ENCODE measurements at places on chromosomes 1 and 21. TPM values are rescaled to one million over a fixed set of nuclear protein-coding genes. Genes with fewer than 3 reads are reported as not detected.

SH2D2A gene
- 1.1 TPM for total RNA-seq

PLA2G2C gene
- not detected for total RNA-seq

MAP3K7CL gene
- total RNA-seq: 1.1 TPM

S100A2 gene
- 2.3 TPM for total RNA-seq

PADI2 gene
- total RNA-seq: 0.46 TPM

DNA sequence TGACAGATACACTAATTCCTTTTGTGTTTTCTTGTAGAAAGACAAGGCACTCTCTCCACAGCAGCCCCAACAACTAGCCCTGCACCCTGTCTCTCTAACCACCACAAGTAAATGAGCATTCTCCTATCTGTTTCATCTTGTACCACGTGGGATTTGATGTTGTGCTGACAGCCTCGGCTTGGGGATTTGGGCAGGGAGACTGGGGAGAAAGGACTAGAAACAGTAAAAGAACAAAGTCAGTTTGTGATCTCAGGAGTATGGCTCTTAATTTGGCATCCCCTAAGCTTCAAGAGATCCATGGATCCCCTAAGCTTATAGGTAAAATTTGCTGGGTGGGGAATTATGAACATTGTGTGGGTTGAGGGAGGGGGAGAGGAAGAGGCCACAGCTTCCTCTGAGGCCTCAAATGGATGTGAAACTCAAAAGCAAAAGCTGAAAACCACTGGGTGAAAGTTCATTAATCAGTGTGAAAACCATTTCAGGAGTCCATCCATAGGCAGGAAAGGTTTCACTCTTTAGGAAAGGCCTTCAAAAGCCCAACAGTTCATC is 3.1 kb downstream of the C1orf162 start:
- DNase-seq: no peak

DNA sequence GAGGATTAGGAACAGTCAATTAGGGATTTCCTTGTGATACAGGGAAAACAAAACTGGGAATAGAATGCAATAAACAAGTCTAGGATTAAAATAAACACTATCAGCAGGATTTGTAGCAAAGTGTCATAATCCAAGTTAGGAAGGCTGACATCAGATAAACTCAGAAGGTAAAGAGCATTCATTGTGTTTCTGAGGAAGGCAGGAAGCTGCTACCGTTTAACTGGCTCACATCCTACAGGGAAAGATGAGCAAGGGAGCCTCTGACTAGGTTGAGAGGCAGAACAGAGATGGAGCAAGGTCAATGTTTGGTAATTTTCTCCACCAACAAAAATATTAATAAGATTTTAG is 124.7 kb downstream of the POU2F1 start:
- DNase-seq: no peak

DNA sequence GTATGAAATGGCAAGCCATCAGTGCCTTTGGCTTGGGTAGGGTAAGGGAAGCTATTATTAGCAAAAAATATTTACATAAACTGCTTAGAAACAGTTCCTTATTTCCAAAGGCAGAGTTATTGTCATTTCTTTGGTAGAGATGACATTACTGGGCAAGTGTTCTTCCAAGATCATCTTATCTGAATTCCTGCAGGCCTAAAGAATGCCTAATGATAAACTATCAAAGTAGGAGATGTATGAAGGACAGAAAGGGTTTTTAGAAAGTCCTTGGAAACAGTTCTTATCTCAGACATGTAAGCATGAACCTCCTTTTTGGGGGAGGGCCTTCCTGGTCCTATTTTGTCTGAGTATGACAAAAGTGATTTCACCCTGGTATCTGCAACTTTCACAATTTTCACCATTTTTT is 5.1 kb upstream of the FRRS1 start:
- no peak for DNase-seq

DNA sequence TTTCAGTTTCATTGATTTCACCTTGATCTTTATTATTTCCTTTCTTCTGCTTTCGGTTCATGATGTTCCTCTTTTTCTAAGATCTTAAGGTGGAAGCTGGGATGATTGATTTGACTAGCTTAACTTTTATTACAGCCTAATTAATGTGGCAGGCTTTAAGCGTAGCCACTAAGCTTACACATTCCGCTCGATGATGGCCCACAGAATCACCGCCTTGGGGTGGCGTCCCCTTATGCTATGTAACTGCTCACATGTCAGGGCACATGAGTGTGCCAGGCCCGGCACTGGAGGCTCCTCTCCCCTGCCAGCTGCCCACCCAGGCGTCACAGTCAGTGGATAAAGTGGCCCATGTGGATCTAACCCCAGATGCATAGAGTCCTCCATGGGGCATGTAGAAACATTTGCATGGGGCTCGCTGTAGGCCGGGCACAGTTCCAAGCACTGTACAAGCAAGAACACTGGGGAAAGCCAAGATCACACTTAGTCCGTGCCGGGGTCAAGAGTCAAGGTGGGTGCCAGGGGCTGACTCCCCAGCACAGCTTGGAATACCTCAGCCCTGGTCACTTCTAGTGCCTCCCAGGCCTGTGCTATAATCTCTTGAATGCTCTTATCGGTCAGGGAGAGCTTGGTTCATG is 41.7 kb downstream of the PKNOX1 start:
- DNase-seq: no peak

- no peak for DNase-seq
Measured at GRCh38 chr1:25425098-25426085, 4.8 kb upstream of the RHCE start.

DNA sequence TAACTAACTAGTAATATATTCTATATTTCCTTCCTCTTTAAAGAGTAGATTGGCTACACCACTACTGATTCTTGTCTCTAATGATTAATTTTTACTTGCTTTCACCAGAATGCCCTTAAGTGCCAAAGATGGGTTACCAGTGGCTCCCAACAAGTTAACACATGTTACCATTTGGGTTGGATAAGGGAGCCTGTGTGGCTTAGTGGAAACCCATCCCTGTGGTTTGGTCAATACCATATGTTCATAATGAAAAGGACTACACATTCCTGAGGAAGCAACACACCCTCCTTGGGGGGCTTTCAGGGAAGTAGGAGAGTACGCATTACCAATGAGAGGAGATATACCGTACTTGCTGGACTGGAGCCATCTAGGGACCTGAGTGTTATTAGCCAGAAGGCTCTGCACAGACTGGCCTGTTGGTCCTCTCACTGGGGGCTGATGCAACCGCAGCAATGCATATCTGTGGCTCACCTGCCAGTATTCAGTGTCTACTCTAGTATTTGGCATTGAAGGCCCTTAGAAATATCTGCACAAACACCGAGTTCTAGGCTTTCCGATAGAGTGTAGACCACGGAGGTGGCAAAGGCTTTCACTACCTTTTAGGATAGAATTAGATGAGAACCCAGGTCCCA is 29.3 kb upstream of the PLXNA2 start:
- DNase-seq: no peak

DNA sequence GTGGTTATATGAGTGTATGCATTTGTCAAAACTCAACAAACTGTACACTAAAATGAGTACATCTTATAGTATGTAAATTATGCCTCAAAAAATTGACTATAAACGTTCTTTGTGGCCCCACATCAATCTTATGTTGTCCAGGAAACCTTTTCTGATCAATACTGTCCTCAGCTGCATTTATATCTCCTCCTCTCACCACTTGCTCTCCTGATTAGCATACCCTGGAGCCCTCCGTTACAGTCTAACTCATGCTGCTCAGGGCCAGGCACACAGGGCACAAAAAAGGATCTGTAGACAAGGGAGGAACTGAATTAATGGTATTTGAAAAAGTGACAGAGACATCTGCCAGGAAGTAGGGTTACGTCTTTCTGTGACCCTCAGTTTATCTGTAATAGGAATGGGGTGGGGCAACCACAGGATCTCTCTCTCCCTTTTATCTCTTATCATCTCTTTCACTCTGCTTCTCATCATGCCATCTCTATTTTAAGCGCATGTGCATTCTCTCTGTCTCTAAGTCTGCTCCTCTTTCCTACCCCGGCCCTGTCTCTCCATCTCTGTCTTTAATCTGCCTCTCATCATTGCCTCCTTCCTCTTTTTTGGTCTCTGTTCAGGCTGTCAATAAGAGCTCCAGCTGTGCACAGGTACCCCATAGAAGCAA is 7.0 kb upstream of the TAL1 start:
- DNase-seq: no peak

DNA sequence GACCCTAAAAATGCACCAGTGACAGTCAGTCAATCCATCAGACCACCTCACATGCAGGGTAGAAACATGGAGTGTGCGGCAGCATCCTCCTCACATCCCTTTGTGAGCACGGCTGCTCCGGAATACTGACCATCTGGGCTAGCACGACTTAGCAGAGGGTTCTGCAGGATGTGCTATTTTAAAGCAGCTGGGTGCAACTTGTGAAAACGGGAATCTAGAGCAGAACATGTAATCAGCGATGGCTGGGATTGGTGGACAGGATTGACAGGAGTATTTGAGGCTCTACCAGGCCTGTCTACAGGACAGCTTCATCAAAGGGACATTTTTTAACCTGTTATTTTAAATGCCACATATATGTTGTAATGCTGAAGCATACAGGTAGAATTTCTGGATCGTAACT is 16.8 kb upstream of the PLEKHM2 start:
- DNase-seq: no peak

GRCh38 chr1:199221371-199222150 is 582.7 kb downstream of the PTPRC start:
- no peak for DNase-seq

DNA sequence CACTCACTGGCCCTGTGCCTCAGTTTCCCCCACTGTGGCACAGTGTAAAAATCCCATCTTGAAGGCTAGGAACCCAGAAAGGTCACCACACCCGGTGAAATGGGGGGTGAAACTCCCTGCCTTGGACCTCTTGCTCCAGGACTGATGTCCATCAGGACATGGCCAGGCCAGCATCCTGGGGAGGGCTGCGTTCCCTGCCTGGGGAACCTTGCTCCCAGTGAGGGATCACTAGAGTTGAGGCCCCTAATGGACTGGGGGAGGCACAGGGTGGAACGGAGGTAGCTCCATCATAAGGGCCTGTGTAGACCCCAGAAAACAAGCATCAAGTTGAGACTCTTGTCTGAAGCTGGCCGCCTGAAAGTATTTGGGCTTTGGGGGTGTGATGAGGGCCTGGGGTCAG is 10.4 kb upstream of the ZNF670 start:
- DNase-seq: no peak

GRCh38 chr1:245578308-245578707 is 423.5 kb downstream of the KIF26B start:
- no peak for DNase-seq

GRCh38 chr1:112866151-112866550 is 89.8 kb downstream of the SLC16A1 start:
- DNase-seq: no peak

GRCh38 chr1:117671781-117672501 is 66.1 kb downstream of the TENT5C start:
- DNase-seq: peak; percentile 83

GRCh38 chr1:9595156-9595967 is 6.7 kb downstream of the TMEM201 start:
- no peak for DNase-seq

DNA sequence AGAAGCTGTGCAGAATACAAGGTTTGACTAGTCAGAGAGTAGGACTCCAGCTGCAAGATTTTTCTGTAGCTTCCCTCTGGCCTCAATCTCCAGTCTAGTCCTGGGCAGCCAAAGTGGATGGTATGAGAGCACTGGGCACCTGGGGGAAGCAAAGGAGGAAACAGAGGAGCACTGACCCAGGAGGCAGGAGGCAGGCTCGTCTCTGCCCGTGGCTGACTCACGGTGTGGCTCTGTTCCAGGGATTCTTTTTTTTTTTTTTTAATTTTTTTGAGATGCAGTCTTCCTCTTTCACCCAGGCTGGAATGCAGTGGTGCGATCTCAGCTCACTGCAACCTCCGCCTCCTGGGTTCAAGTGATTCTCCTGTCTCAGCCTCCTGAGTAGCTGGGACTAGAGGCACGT is 4.1 kb upstream of the NPPB start:
- no peak for DNase-seq
